ENCODE measurements at places on chromosomes 3 and 15. TPM values are rescaled to one million over a fixed set of nuclear protein-coding genes. Genes with fewer than 3 reads are reported as not detected.
A peak's percentile ranks its signal among the peaks of the same experiment; 100 is the strongest.

GRCh38 chr3:34056951-34057390, 258.5 kb downstream of the PDCD6IP start:
- DNase-seq, result no peak

- DNase-seq, result peak; percentile 61
Measured at GRCh38 chr15:45634432-45635190, at the start of gene SQOR. TSS of gene SQOR (plus strand) at chr15:45635029. CDS start at chr15:45658924, 23,895 bp downstream.

GRCh38 chr15:60573936-60574335, 95.0 kb upstream of the ICE2 start:
- DNase-seq, result no peak

DNA sequence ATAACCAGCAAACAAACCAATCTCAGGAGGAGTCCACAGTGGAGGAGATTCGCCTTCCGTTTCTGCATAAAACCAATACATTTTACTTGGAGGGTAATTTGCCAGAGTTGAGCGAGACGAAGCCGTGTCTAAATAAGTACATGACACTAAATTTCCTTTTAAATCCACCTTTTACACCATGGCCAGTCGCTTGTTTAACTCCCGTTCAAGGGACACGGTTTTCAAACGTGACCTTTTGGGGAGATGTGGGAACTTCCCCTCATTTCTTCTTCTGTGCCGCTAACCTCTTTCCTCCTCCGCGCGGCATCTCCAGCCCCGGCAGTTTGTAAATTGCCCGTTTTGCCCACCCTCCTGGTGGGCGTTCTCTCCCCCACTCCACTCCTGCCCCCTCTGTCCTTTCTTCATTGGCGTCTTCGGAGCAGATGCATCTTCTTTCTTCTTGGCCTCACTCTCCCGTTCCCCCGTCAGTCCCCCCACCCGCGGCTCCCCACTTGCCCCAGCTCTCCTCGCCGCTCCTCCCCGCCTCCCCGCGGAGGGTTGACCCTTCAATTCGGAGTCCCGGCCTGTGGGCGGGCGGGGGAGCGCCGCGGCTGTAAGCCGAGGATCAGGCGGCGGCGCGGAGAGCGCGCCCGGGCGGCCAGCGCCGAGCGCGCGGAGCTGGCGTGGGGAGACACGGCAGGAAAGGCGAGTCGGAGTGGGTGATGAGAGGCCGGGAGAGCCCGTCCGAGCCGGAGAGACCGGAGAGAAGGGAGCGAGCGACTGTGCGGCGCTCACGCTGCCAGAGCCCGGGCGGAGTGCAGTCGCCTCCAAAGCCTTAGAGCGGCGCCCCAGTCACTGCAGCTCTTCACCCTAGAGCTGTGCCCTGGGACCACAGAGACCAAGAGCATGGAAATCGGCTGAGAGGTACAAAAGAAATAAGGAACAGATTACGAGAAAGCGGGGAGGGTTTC, at the start of gene NLGN1:
Gene NLGN1 (plus strand): TSS at position 584 of the 950 bp plus-strand sequence.
- DNase-seq, result peak; percentile 88

DNA sequence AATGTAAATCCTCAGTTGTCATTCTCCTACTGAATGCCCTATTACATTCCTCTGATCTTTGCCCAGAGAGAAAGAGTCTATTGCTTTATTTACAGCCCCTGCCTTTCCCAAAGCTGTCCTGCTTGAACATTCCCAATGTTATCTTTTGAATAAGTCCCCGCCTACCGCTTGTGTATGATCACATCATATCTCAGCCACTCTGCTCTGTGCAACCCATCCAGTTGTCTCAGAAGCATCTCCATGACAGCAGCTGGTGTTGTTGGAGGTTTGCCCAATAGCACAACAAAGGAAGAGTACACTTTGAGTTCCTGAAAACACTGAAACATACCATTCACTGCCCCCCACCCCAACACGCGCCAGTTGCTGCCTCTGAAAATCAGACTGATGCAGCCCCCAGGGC, 22.0 kb upstream of the FAM3D start:
- DNase-seq, result peak; percentile 94

Gene SLC24A1
- 5.1 TPM for total RNA-seq

Gene PRR20G
- total RNA-seq, result not detected

Gene THPO
- total RNA-seq, result not detected

Gene USF3
- total RNA-seq, result 20.1 TPM

Gene BCHE
- total RNA-seq, result 44.0 TPM

Gene ZNF501
- total RNA-seq, result 10.6 TPM

All from tongue (tissue), 3 donors.